ENCODE measurements at places on chromosomes 3 and 15.

DNA sequence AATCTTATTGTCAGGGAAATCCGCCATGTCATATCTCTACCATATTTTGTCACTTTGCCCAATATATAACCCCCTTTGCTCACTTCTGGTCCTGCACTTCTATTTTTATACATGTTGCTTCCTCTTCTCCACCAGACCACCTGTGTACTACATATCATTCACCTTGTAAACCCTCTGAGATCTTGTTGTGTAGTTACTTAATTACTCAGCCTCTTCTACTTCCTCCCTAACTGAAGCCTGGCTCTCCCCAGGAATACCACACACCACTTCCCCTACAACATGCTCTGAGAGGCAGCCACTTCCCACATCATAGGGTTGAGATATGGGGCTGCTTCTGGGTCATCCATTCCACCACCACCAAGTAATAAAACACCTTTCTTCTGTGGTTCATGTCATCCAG is 10.0 kb downstream of the HEXA start:
- DNase-seq, result no peak
- no peak overlapping the region for H3K4me3 ChIP-seq
- H3K27me3 ChIP-seq, result no peaks in the 10 kb centered on the region

GRCh38 chr15:64013179-64014062 is 32.9 kb downstream of the DAPK2 start:
- H3K27me3 ChIP-seq, result no peaks in the 10 kb centered on the region
- H3K36me3 ChIP-seq, result no peaks in the 10 kb centered on the region
- no peak overlapping the region for H3K4me3 ChIP-seq

DNA sequence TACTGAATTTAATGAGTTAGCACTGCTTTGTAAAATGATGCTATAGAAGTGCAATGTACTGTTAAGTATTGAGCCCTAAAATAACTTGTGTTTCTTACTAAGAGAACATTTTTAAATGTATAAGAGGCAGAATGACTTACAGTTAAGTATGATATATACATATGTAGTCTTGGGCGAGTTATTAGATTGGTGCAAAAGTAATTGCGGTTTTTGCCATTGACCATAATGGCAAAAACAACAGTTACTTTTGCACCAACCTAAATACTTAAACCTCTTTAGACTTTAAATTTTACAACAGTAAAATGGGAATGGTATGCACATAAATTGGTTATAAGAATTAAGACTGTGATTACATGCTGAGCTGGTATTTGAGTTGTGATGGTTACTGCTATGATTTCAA is 79.8 kb downstream of the CNTN3 start:
- no peak overlapping the region for H3K27ac ChIP-seq
- no peaks in the 10 kb centered on the region for H3K36me3 ChIP-seq
- no peaks in the 10 kb centered on the region for H3K27me3 ChIP-seq
- H3K4me3 ChIP-seq, result no peak overlapping the region
- H3K4me1 ChIP-seq, result no peaks in the 10 kb centered on the region

GRCh38 chr3:151276687-151277042 is 1.7 kb downstream of the P2RY14 start:
- peak overlapping the region; percentile 48 for H3K4me3 ChIP-seq
- H3K36me3 ChIP-seq, result no peaks in the 10 kb centered on the region
- peaks cover 49% of the 10 kb centered on the region for H3K4me1 ChIP-seq

GRCh38 chr15:101660005-101660404 is 7.8 kb upstream of the TM2D3 start:
- DNase-seq, result no peak
- H3K36me3 ChIP-seq, result peaks cover 39% of the 10 kb centered on the region
- H3K4me3 ChIP-seq, result no peak overlapping the region
- no peaks in the 10 kb centered on the region for H3K27me3 ChIP-seq

DNA sequence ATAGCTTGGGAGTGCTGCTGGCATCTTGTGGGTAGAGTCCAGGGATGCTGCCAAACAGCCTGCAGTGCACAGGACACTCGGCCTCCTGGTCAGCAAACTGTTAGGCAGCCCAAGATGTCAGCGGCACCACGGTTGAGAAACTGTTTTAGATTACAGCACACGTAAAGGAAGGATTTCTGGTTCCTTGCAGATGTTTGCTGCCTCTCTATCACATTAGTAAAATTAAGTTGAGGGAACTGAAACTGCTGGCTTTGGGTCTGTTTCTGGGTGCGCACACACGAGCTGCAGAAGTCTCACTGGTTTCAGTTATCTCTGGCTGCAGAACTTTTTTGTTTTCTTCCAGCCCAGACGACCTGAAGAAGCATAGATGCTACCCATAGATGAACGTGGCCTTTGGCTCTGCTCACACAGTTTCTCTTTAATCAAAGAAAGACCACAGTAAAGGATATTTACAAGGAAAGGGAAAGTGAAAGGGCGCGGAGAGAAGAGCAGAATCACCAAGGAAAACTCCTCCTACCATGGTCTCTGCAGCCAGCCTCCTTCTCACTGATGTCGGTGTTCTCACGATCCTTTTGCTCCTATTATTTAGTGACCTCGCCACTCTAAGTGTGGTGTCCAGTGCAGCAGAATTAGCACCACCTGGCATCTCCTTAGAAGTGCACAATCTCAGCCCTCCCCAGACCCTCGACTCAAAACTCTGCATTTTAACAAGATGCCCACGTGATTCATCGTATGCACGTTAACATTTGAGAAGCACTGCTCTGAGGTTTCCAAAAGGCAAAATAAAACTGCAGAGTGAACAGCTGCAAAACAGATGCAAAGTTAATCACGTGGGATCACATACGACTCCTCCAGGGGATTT is 50.6 kb upstream of the AKAP13 start:
- H3K27me3 ChIP-seq, result no peaks in the 10 kb centered on the region
- peak; percentile 59 for DNase-seq
- H3K4me1 ChIP-seq, result peaks cover 44% of the 10 kb centered on the region
- H3K36me3 ChIP-seq, result no peaks in the 10 kb centered on the region
- peak overlapping the region; percentile 83 for H3K4me3 ChIP-seq

GRCh38 chr3:156602424-156602823 is 47.5 kb upstream of the SSR3 start:
- no peak overlapping the region for H3K4me3 ChIP-seq
- H3K27me3 ChIP-seq, result peaks cover 19% of the 10 kb centered on the region
- H3K4me1 ChIP-seq, result peaks cover 25% of the 10 kb centered on the region

DNA sequence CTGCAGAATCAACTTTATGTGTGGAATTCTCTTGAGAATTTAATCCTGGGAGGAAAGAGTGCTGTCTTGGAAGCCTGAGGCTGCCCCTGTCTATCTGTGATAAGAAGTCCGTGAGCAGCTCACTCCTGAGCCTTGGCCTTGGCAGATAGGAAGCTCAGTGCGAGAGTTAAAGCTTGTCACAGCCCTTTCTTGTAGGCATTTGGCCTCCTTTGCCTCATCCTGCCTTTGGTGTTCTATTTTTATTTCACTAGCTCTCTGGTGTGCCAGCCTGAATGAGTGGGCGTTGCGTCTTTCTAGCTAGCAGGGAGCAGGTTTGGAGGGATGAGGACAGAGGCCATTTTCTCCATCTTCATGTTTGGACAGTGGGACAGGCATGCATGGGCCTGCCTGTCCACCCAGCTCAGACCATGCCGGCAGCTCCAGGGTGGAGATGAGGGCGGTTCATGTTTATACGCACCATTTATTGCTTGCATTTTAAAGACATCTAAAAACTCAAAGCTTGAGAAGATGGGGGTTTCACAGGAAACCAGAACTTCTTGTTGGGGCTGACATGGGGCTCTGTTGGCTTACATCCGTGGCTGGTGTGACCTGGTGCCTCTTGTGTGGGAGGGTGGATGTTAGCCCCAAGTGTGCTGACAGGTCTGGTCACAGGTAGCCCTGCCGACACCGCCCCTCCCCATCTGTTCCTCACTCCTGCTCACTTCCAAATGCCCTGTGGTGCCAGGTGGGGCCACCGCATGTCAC is 29.8 kb downstream of the IRAK2 start:
- peak overlapping the region; percentile 97 for H3K27ac ChIP-seq
- peaks cover 88% of the 10 kb centered on the region for H3K4me1 ChIP-seq
- H3K27me3 ChIP-seq, result no peaks in the 10 kb centered on the region
- no peaks in the 10 kb centered on the region for H3K36me3 ChIP-seq
- H3K4me3 ChIP-seq, result peak overlapping the region; percentile 60

DNA sequence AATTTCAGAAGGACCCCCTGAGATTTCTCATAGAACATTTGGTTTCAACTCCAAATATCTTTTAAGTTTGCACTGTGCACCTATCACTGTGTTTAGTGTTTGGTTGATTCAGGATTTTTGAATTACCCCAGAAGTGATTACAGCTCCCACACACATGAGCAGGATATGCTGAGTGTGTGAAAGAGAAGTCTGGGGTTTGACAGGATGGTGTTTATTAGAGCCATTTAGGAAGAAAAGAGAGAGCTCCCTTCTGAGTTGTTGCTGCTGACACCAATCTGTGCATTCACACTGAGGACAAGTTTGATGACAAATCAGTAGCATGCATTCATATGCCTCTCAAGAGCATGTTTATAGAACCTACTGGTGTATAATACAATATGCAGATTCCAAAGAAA is 118.1 kb downstream of the RPL22L1 start:
- no peaks in the 10 kb centered on the region for H3K4me1 ChIP-seq
- H3K27ac ChIP-seq, result no peak overlapping the region
- H3K4me3 ChIP-seq, result no peak overlapping the region

- H3K36me3 ChIP-seq, result no peaks in the 10 kb centered on the region
- H3K27me3 ChIP-seq, result no peaks in the 10 kb centered on the region
- peak overlapping the region; percentile 24 for H3K4me3 ChIP-seq
These were observed 117.0 kb upstream of the TSPAN3 start for GRCh38 chr15:77187751-77188464.

- H3K4me3 ChIP-seq, result peak overlapping the region; percentile 79
- no peak for DNase-seq
- no peaks in the 10 kb centered on the region for H3K27me3 ChIP-seq
These were observed 830 bp downstream of the SEMA4B start for GRCh38 chr15:90201944-90202375.

GRCh38 chr15:65410036-65410435 is 12.7 kb downstream of the IGDCC4 start:
- peaks cover 21% of the 10 kb centered on the region for H3K27me3 ChIP-seq
- no peak overlapping the region for H3K27ac ChIP-seq
- H3K36me3 ChIP-seq, result no peaks in the 10 kb centered on the region
- no peak for DNase-seq

DNA sequence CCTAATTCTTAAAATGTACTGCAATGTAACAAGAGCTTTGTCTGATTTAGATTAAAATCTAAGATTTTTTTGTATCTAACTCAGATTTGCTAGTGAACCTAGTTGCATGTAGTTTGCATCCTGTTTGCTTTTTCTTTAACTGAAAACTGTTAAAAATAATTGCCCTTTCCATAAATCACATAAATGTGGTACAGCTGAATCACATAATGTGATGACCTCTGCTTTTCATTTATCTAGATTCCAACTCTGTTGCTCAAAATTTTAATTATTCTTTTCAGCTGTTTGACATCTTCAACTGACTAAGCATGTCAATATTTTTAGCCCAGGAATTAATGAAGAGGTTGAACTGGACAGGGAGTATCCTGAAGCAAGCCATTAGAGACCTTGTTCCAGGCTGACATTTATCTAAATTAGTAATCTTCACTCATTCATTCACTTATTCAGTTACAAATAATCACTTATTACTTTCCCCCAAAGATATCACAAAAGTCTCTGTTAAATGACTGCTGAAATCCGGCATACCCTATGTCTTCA is 101.9 kb upstream of the PLXND1 start:
- no peak overlapping the region for H3K27ac ChIP-seq
- DNase-seq, result no peak

DNA sequence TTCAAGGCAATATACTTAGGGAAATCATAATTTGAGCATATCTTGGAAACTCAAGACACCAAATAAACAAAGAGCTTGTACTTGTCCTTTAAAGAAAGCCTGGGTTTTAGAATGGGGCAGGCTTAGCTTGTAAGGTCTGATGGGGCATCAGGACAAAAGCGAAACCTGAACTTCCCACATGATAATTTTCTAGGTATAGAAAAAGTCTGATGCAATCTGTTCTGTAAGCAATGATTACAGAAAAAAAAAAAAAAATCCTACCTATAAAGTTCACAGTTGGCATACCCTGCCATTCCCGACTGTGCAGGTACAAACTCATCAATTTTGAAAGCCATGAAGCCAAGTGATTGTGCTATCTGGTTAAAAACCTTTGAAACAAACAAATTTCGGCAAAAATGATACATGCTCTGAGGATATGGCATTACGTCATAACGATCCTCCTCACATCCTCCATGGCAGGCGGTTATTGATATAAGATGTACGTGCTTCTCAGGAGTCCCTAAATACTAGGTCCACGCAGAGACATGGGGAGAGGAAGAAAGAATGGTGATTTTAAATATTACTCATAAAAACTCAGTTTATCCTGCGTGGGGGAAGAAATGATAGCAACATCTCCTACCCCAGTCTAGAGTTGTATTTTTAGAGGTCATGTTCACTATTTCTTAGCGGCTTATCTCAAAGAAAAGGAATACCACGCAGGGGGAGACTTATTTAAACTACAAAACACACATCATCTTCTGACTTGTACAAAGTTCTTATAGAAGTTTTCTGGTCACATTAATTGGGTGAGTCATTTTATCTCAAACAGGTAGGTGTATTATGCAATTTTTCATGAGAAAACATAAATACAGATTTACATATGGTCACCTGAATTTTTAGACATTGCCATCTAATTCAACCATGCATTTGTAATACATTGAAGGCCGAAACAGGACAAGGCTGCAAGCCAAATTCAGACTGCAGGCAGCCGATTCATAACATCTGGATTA is 27.0 kb downstream of the MB21D2 start:
- H3K27ac ChIP-seq, result no peak overlapping the region
- H3K27me3 ChIP-seq, result peaks cover 38% of the 10 kb centered on the region
- DNase-seq, result no peak
- no peaks in the 10 kb centered on the region for H3K36me3 ChIP-seq

DNA sequence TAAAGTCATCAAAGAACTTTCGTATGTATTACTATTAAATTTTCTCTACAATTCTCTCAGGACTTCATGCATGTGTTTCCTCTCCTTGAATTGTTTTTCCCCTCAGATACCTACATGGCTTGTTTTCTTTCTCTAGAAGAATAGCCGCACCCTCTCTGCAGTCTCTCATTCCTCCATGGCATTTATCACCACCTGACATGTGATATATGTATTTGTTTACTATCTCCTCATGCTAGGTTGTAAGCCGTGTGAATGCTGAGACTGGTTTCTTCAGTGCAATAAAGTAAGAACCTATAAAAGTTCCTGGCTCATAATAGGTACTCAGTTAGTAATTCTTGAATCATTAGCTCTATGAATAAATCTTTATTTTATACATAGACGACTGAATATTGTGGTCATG is 149.2 kb downstream of the CNTN4 start:
- H3K4me3 ChIP-seq, result no peak overlapping the region
- H3K4me1 ChIP-seq, result no peaks in the 10 kb centered on the region
- no peak for DNase-seq
- no peaks in the 10 kb centered on the region for H3K27me3 ChIP-seq
- H3K27ac ChIP-seq, result no peak overlapping the region

- no peaks in the 10 kb centered on the region for H3K27me3 ChIP-seq
- H3K4me3 ChIP-seq, result no peak overlapping the region
- H3K4me1 ChIP-seq, result peaks cover 18% of the 10 kb centered on the region
- DNase-seq, result no peak
- H3K27ac ChIP-seq, result peak overlapping the region; percentile 2
- peaks cover 10% of the 10 kb centered on the region for H3K36me3 ChIP-seq
These were observed 28.6 kb upstream of the UTS2B start for GRCh38 chr3:191358929-191359328.
